ENCODE measurements at places on chromosomes 5 and 9.
A peak's percentile ranks its signal among the peaks of the same experiment; 100 is the strongest.

DNA sequence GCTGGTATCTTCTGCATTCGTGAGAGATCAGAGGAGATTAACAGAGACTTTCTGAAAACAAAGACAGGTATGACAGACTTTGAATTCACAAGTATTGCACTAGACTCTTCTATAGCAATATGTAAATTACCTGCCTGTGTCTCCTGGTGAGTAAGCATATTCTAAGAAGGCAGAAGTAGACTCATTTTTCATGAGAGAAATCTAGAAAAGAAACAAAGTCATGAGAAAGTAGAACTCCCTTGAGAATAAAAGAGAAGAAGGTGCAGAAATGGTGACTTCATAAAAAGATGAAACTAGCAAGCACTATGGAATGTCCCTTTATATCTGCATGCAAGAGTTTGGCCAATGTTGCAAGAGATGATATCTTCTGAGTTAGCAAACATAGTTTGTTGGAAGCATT, 419.8 kb downstream of the DMRT2 start:
- DNase-seq, result no peak

DNA sequence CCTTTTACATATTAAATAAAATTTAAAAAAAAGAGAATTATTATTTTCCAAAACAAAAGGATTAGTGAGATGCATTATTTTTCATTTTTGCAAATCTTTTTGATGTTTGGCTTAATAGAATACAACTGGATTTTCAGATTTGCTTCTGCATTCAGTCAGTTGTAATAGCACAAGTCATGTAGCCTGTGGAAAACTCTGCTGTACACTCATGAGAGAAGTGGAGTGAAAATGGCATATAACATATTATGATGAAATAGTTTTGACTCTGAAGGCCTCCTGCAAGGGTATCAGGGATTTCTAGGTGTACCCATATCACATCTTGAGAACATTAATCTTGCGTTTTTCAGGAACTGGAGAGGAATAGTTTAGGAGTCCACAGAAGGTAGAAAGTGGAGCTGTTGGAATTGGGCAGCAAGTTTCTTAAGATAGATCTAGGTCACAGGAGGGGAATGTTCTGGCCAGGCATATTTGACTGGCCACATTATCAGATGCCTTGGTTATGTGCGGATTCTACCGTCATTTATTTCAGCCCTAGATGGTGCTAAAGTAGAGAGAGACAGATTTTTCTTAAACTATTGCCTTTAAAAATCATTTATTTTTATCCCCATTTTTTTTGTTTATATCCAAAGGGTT, 16.4 kb downstream of the LNPEP start:
- DNase-seq, result no peak

GRCh38 chr5:102418531-102418930, 80.3 kb downstream of the SLCO6A1 start:
- no peak for DNase-seq

DNA sequence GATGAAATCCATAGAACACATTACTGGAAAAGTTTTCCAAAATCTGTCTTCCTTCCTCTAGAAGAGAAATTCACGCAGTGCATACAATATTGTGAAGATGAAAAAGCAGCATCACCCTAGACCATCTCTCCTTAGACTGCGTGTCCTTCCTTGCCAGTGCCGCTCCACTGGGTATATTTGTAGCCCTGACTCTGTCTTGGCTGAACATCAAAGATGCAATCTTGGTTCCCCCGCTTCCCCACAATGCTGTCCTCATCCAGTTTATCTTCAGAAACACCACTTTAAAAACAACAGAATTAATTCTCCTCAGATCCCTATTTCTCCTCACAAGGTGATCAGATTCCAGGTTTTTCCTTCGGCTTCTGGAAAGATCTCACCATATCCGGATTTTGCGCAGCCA, 53.9 kb downstream of the ROR2 start:
- DNase-seq, result no peak

GRCh38 chr9:81849631-81850259, 78.5 kb upstream of the SPATA31D4 start:
- no peak for DNase-seq

GRCh38 chr9:94900222-94901018, 173.9 kb downstream of the AOPEP start:
- no peak for DNase-seq

GRCh38 chr9:27460226-27461023, 63.7 kb upstream of the IFNK start:
- DNase-seq, result peak; percentile 31

DNA sequence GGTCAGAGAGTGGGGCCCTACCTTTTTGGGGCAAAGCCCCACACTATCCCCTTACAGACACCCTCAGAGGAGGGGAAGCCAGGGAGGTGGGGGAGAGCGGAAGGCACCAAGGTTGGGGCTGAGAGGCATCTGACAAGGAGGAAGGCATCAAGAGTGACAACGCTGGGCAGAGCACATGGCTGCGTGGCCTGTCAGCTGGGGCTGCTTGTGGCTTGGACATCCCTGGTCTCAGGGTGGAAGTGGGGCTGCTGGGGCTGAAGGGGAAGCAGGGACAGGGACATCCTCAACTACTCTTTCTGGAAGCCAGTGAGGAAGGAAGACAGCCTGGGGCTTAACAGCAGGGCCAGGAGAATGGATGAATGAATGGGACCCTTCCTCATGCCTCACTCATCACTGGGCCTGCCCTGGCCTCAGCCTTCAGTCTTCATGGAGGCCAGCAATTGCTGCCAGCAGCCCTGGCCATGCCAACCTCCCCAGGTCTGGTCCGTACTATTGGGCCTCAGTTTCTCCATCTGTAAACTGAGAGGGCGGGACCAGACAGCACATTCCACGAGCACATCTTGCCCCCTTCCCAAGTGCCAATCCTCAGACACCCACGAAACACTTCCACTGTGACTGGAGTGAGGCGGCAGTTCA, 993 bp upstream of the RALGDS start:
- no peak for DNase-seq

GRCh38 chr5:169548315-169548714, 35.3 kb upstream of the SPDL1 start:
- DNase-seq, result peak; percentile 51

GRCh38 chr9:105333811-105334210, 89.4 kb downstream of the SLC44A1 start:
- no peak for DNase-seq

DNA sequence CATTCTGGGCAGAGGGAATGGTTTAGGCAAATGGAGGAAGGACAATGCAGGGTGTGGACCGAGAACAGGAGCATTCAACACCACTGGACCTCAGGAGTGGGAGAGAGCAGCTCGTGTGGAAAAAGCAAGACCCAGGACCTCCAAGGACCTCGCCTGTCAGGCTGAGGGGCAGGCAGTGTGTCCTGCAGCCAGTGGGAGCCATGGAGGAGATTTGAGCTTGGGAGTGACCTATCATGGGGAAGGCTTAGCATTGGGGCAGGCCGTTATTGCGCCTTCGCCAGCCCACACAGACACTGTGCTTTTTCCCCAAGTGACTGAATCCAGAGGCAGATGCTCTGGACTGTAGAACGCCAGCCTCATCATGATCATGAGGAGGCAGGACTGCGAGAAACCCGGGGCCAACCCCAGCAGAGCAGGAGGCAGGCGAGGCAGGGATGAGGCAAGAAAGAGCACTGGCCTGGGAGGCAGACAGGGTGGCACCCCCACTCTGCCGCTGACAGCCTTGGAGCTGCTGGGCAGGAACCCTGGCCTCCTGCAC, 3.3 kb downstream of the CDHR2 start:
- no peak for DNase-seq

DNA sequence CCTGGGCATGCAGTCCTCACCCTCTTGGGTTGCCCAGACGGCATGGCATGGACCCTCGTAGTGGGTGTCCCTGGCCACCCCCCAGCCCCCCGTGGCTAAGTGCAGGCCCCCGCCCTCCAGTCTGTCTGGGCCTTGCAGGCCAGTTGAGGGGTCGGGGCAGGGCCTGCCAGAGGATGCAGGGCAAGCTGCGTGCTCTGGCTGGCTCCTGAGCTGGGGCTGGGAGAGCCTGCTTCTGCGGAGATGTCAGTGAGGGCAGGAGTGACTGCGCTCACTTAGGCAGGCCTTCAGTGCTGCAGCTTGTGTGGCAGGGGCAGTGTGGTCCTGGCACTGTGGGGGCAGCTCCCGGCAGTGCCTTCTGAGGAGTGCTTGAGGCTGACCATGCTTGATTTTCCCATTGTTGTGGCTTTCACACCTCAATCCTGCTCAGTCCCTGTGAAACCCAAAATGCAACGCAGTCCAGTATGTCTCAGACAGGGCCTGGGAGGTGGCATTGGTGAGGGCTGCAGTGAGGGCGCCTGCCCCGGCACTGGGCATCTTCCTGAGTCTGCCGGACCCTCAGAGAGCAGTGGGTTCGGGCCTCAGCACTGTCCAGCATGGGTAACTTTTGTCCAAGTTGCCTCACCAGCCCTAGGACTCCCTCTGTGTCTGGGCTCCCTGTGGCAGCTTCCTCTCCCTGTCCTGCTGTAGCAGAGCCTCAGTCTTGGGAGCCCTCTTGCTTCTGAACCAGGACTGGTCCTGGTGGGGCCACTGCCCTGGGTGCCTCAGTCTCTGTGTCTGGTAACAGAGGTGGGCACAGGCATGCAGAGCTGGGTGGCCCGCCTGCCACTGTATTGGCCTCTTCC, 93.0 kb downstream of the PHF2 start:
- no peak for DNase-seq

GRCh38 chr5:66839636-66840185, 243.5 kb downstream of the MAST4 start:
- DNase-seq, result no peak

DNA sequence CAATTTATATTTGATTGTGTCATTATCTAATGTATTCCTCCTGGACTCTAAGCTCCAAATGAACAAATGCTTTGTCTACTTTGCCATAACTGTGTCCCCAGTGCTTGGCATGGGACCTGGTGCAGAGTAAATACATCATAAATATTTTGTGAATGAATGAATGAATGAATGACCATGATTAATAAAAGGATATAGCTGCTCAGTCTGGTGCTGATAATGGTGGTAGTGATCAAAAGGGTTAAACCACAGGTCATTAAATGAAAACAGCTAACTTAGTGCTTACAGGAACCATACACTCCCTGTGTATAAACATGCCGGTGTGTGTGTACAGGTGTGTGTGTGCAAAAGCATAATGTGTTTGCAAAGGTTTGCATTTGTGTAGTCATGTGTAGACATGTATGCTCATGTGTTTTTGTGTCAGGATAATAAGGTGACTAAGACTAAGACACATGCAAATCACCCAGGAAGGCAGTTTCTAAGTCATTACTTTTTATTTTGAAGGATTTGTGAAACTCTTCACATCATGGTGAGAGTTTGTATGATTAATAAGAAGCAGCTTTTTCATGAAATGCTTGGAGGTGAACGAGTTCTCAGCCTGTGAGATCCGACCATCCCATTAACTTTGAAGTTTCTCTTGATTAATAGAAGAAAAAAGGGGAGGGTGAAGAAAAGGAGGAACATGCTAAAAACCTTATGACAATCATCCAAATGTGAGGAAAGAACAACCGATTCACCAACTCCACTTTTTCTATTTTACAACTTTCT, 24.6 kb downstream of the SPARC start:
- DNase-seq, result no peak

DNA sequence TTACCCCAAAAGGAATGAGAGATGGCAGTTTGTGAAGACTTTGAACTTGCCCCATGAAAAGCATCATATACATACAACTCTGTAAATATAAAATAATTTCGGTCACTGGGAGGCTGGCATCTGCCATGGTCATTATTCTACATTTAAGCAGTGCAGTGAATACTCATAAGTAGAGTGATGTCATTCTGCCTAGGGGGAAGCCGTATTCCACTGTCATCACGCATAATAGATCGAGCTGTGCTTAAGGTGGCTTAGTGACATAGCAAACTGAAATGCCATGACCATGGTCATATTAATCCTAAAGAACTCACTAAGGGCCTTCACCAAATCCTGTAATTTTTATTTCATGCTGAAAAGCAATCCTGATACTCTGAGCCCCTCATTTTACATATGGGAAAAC, 42.4 kb upstream of the NR4A3 start:
- DNase-seq, result no peak

DNA sequence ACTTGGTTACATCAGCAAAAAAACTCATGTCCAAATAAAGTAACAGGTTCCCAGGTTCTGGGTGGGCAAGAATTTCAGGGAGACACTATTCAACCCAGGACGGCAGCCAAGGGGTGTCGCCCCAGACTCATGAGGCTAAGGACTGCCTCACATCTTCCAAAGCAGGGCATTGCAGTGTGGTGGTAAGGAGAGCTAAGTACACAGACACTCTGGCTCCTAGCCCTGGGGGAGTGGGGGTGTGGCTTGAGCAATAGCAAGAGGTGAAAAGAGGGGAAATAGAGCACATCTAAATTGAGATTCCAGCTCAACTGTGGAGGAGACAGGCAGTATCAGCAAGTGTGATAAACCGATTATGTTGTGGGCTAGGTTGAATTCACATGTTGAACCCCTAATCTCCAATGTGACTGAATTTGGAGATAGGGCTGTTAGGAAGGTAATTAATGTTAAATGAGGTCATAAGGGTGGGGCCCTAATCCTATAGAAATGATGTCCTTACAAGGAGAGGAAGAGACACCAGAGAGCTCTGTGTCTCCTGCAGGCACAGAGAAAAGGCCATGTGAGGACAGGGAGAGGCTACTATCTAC, 49.9 kb upstream of the MARCHF11 start:
- no peak for DNase-seq

GRCh38 chr5:35617435-35618303, at the start of gene SPEF2:
TSS of gene SPEF2 (plus strand) at chr5:35617863. CDS start at chr5:35617998, 135 bp downstream.
- DNase-seq, result peak; percentile 97

DNA sequence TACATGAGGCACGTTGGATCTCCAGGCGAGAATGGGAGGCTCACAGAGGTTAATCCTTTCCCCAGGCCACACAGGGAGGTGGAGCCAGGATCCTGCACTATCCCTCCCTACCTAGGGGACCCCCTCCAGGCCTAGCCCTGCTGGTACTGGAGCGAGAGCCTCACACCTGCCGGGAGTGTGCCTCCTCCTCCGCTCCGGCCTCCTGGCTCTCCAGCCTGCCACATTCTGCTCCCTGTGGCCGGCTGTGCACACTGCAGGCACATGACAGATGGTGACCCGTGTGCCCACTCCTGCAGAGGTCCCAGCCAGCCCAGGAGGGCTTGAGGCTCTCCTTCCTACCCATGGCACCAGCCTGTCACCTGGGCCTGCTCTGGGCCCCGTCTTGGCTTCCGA, 93.4 kb downstream of the RXRA start:
- peak; percentile 26 for DNase-seq

- DNase-seq, result no peak
Measured at GRCh38 chr5:141496038-141496437, 7.2 kb downstream of the PCDHGC5 start.

GRCh38 chr5:38856660-38857059, 10.8 kb downstream of the OSMR start:
- no peak for DNase-seq

DNA sequence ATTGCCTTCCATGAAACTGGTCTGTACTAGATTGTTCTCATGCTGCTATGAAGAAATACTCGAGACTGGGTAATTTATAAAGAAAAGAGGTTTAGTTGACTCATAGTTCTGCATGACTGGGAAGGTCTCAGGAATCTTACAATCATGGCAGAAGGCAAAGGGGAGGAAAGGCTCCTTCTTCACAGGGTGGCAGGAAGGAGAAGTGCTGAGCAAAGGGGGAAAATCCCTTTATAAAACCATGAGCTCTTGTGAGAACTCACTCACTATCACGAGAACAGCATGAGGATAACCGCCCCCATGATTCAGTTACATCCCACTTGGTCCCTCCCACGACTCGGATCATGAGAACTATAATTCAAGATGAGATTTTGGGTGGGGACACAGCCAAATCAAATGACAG, 163.2 kb downstream of the RFK start:
- no peak for DNase-seq
